MCF 10A (cell line): ENCODE measurements at places on chromosomes 16 and 17.
A peak's percentile ranks its signal among the peaks of the same experiment; 100 is the strongest.

DNA sequence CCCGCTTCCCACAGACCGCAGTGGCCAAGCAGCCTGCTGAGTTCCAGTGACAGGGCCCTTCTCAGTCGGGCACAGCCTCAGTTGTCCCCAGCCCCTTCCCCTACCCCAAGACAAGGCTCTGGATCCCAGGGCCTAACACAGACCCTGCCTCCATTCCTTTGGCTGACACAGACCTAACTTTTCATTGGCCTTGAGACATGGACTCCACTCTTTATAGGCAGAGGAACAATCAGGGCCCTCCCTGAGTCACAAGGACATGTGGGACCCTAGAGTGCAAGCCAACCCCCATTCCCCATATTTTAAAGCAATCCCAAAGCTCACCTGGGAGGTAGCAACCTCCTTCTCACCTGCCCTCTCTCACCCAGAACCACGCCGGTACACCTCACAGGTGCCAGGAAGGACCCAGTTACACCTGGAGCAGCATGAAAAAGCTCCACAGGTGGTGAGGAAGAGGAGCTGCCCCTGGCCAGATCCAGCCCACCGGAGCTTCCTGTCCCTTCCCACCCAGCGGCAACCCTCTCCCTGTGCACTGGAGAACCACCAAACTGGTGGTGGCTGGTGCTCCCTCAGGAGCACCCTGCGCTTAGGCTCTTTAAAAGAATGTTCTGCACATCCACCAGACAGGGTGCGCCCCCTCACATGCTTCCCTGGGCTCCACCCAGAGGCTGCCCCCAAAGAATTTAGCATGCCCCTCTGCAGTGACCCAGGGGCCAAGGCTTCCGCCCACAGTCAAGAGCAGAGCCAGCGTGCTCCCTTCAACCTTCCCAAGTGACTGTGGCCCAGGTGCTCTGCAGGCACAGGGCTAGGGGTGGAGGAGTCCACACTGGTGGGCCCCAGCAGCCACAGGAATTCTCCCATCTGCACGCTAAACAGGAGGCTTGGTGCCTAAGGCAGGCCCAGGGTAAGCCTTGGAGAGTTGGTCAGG lies 3.4 kb downstream of the MNT start:
- no peak for DNase-seq

- no peak for DNase-seq
Measured at GRCh38 chr16:11177578-11178160, 78.3 kb downstream of the SOCS1 start.

DNA sequence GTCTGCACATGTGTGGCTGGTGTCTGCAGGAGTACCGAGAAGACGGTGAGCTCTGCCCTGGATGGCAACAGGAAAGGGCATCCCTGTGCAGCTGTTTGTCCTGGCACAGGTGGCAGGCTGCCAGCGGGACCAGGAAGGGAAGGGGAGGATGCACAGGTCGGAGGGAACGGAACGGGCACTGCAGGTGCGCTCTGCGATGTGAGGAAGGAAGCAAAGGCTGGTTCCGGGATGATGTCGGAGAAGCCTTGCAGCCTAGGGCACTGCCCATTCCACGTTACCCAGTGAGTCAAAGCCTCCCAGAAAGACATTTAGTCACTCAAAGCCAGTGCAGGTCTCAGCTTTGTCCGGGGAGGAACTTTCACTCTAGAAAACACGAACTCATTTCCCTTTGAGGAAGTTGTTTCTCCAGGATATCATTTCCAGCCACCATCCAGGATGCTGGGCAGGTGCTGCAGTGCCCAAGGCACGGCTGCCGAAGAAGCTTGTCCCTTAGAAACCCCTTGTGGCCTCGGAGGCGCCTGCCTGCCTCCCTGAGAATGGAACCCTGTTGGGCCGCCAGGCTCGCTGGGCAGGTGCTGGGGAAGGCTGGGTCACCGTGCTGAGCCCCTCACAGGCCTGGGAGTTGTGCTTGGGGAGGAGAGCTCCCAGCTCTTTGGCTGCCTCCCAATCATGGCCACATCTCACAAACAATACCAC lies 4.5 kb upstream of the TMEM235 start:
- DNase-seq, result no peak

DNA sequence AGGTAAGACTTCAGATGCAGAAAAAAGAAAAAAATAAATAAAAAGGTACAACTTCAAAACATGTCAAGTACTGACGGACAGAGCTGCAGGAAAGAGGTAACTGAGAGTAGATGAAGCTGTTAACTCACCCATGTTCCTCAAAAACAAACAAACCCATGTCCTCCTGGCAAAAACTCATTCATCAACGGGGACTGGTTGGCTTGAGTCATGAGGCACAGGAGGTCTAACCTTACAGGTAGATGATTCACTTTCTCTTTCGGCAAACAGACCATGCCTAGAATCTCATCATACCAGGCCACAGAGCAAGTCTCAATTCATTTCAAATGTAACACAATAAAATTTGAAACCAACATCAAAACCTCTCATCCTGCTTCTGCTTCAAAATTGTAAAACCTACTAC lies 12.3 kb upstream of the FASN start:
- DNase-seq, result peak; percentile 79

GRCh38 chr16:87736008-87736382 lies 29.8 kb downstream of the KLHDC4 start:
- DNase-seq, result no peak

- peak; percentile 16 for DNase-seq
Measured at GRCh38 chr17:48456589-48456988, 26.6 kb upstream of the SKAP1 start.

DNA sequence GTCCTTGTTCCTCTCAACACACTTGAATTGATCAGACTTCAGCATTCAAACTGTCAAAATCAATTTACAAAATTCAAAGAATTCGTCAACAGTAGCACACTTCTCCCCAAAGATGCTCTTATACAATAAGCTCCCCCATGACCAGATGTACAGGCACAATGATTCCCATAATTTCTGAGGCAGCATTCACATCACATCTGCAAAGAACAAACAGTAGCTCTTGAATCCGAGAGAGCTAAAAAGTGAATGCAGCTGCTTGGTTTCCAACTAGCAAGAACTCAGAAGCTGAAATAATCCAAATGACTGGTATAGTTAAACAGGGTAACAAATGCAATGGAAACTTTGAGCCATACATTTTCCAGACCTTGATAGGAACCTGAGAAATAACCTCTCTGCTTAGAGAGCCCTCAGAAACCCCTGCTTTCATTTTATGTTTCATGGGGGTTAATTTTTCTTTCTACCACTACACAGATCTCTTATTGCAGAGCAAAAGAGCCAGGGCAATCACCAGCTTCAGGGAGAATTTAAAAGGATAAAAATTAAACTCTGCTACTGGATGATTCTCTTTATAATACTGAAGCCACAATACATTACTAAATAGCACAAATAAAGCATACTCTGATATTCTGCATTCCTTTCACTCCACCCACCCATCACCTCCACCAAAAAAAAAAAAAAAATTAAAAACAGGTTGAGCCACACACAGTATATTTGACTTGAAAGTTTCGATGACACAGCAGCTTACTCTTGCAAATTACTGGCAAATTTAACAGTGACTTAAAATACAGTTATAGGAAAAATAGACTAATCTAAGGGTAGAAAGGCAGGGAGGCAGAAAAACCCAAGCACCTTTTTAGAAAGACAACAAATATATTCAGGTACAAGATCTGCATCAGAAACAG lies 23.1 kb upstream of the TMEM97 start:
- no peak for DNase-seq

- no peak for DNase-seq
Measured at GRCh38 chr17:20983359-20983637, 59.5 kb downstream of the USP22 start.

GRCh38 chr16:86303787-86304678 lies 206.3 kb upstream of the FOXF1 start:
- no peak for DNase-seq

DNA sequence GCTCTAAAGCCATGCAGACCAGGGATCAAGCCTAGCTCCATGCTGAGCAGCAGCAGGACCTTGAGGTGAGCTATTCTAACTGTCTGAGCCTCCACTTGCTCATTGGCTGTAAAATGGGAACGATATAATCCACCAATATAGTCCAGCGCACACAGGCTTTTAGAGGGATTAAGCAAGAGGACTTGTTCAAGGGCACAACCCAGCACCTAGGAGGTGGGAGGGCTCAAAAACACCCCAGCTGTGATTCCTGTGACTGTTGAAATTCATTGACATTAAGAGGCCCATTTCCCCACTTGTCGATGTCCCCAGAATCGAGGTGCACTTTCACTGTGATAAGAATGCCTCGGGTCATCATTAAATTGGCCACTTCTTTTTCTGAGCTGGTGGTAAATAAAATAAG lies 4.1 kb downstream of the USH1G start:
- no peak for DNase-seq

DNA sequence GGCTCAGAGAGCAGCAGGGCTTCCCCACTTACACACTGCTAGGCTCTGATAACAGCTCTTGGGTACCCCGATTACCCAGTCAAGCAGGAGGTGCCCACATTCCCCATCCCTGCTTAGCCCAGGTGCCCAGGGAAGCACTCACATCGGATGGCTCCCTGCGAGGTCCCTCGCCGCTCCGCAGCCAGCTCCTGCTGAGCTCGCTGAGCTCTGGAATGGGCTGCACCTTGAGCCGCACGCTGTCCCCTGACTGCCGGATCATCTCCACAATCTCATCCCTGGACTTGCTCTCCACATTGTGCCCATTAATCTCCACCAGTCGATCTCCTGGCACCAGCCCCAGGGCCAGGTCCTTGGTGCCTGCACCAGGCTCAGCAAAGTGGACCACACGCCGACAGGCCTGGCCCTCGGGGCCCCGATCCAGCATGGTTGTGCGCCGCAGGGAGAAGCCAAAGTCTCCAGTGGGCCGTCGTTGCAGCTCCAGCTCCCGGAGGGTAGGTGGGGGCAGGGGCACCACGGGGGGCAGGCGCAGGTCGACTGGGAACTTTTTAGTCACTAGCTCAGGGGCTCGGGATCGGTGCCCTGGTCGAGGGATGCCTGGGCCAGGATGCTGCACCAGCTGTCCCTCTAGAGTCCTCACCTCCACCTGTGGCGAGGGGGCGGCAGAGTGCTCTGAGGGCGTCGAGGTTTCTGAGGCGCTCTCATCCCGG lies 14.2 kb downstream of the MYO18A start:
- no peak for DNase-seq
